ENCODE measurements at places on chromosomes 16 and 17.
A peak's percentile ranks its signal among the peaks of the same experiment; 100 is the strongest.

DNA sequence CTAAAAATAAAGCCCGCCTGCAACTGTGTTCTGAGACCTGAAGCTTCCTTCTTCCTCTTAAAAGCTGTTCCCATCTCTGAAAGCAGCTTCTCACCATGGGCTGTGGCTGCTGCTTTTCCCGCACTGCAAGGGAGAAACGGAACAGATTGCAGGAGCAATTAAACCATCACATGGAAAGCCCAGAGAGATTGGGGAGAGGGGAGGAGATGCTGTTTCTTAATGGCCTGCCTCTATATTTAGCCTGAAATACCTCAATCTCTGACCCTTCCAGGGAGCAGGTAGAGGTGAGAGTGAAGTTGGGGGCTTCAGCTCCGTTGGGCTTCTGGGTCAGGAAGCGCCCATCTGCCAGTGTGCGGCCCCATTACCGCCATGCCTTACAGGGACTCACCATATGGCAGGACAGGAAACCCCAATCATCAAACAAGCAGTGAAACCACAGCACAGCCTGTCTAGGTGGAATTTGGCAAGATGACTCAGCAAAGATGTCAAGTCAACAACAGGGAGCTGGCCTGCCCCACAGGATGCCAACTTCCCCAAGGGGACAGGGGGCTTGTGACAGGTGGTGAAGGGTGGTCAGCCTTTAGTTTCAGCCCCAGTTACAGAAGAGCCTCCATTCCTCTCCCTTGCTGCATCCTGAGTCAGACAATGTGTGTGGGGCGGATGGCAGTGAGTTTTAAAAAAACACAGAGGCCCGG lies 286.6 kb upstream of the CCL2 start:
- DNase-seq: no peak

DNA sequence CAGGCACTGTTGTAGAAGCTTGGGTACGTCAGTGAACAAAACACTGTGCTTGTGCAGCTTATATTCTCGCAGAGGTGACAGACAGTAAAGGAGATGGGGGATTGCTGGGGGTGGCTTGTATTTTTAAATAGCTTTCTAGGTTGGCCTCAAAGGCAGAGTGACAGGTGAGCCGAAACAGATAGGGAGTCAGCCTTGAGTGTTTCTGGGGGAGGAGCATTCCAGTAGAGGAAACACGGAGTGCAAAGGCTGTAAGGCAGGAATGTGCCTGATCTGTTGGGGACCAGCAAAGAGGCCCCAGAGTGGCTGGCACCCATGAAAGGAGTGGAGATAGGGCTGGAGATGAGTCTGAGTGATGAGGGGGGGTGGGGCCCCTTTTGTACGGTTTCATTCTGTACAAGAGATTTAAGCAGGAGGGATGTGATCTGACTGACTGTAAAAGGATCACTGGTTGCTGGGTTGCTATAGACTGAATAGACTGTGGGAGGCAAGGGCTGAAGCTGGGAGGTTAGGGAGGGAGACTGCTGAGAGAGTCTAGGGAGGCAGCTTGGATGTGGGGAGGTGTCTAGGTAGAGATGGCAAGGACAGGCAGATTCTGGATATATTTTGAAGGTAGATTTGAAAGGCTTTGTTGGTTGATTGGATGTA lies 15.2 kb downstream of the NUP93 start:
- no peak for DNase-seq

DNA sequence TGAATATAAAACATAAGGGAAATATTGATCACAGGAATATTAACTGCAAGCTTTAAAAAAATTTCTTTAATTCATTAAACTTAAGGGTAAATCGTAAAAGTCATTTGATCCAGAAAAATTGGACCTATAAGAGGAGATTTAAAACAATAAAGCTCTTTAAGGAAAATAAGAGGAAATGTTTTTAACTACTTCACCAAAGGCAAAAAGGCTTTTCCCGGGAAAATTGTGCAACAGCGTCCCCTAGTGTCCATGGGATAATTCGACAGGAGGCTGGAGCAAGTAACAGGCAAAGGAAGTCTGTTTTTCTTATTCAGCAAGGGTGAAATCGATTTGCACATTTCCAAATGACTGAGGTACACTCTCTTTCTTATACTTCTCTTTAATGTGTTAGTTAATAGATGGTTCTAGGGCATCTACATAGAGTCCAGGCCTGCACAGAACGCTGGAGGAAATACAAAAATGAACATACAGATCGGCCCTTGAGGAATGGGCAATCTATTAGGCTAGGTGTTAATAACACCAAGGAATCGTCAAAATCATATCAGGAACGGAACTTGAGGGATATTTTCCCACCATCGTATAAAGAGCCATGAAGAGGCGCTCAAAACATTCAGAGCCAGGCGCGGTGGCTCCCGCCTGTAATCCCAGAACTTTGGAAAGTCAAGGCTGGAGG lies 61.4 kb downstream of the ZNF18 start:
- DNase-seq: peak; percentile 5

DNA sequence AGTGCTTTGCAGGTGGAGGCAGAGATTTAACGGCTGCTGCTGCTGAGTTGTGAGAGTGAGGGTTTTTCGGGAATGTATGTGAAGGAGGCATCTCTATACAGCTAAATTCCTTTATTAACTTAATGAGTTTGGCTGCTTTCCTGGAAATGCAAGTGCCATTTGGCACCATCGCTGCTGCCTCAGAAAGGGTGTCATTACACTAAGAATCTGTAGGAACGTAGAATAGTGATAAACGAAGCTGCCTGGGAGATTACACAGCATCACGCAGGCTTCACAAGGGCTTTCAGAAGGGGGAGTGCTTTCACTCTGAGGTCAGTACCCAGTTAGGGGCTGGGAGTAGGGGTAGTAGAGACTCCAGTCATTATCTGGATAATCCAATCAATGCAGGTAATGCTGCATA lies 14.1 kb upstream of the NLRP1 start:
- DNase-seq: no peak

DNA sequence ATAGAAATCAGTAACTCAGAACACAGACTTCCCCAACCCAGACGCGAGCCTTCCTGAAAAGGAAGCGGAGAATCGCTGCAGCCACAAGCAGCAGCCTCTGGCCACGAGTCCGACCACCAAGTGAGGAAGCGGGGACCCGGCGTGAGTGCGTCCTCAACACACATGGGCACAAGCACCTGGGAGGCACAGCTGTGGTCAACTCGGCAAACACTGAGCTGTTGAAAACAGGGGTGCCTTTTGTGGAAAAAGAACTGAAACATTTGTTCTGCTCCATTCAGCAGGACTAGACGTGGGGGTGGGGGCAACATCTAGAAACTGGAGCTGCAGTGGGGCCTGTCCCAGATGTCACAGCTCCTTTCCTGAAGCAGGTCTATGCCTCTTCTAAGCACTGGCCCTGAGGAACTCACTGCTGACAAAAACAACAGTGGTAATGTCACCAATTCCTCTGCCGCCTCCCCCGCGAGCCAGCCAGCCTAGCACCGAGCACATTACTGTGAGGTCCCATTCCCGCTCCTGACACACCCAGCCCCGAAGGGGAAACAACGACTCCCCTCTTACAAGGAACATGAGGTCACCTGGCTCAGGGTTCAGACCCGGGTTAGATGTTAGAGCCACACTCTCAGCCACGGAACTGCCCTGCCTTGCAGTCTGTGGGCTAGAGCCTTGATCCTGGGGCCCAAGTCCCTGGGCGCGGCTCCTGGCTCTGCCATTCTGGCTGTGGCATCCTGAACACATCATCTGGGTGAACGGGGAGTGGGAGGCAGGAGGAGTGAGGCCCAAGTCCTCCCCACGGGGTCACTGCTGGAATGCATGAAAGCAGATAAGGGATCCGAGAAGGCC lies 29.0 kb downstream of the KDM8 start:
- no peak for DNase-seq

DNA sequence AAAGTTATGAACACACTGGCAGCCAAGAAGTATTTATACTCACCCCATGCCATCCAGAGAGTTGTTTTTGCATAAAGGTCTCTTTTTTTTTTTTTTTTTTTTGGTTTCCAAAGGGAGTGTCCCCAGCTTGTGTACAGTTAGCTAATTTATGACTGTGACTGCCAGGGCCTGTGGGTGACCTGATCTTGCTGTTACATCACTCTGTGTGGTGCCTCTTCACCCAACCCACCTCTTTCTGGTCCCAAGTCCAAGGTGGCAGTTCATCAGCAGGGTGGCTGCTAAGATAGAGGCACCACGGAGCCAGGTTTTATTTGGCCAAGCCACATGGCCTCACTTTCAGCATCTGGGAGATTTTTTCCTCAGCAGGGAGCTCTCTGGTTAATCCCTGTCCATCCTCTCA lies at the start of gene NOS2:
Gene NOS2, minus strand, starts transcription at position 8 of the 400 bp plus-strand sequence. CDS start 1,720 bp downstream, outside the sequence.
- DNase-seq: no peak

DNA sequence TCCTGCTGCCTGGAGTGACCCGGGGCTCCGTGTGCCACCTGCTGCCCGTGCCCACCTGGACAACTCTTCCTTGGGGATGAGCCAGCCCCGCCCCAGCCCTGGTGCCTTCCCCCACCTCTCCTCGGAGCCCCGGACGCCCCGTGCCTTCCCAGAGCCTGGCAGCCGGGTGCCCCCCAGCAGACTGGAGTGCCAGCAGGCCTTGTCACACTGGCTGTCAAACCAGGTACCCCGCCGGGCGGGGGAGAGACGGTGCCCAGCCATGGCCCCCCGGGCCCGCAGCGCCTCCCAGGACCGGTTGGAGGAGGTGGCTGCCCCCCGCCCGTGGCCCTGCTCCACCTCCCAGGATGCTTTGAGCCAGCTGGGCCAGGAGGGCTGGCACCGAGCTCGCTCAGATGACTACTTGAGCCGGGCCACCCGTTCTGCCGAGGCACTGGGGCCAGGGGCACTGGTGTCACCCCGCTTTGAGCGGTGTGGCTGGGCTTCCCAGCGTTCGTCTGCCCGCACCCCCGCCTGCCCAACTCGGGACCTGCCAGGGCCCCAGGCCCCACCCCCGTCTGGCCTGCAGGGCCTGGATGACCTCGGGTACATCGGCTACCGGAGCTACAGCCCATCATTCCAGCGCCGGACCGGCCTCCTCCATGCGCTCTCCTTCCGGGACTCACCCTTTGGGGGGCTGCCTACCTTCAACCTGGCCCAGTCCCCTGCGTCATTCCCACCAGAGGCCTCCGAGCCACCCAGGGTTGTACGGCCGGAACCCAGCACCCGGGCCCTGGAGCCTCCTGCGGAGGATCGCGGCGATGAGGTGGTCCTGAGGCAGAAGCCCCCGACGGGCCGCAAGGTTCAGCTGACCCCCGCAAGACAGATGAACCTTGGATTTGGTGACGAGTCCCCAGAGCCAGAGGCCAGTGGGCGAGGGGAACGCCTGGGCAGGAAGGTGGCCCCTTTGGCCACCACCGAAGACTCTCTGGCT lies 38.4 kb downstream of the ARHGAP23 start:
- no peak for DNase-seq

- DNase-seq: no peak
Measured at GRCh38 chr17:37614391-37614790, 5.2 kb upstream of the SYNRG start.

DNA sequence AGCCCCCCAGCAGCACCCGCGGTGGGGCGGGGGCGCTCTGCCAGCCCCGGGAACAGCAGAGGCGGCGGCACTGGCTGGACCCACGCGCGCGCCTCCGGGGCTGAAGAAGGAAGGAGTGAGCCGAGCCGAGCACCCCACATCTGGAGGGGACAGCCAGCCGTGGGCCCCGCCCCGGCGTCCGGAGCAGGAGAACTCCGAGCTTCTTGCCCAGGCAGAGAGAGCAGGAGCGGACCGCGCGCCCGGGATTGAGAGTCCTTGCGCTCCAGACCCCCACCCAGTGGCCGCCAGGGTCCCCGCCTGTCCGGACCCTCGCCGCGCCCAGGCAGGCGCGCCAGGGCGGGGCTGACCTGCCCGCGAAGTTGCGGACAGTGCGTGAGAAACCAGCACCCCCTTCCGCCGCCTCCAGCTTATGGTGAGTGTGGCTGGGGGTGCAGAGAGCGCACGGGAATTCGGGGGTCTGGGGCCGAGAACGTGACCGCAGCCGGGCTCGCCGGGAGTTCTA lies 921.9 kb upstream of the EEF2KMT start:
- DNase-seq: no peak

DNA sequence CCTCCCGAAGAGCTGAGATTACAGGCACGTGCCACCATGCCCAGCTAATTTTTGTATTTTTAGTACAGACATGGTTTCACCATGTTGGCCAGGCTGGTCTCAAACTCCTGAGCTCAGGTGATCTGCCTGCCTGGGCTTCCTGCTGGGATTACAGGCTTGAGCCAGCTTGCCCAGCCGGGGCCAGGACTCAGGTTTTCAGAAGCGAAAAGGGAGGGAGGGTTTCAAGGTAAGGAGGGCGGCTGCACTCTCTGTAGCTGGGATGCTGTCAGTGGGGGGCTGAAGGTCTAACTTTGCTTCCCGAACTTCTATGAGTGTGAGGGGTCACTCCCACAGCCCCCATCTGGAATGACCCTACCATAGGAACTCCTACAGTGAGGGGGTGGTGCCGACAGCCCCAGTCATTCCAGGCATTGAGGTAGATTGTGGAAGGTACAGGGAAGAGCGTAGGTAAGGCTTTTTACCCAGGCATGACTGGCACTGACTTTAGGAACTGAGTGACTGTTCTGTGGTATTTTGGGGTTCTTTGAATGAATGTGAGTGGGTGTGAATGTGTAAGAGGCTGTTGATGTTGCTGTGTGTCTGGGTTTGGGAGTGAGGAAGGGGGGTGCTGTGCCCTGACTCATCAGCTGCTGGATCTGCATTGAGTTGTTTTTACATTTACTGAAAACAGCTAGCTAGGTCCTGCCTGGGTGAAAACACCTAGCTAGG lies 3.8 kb upstream of the C1QL1 start:
- DNase-seq: no peak

DNA sequence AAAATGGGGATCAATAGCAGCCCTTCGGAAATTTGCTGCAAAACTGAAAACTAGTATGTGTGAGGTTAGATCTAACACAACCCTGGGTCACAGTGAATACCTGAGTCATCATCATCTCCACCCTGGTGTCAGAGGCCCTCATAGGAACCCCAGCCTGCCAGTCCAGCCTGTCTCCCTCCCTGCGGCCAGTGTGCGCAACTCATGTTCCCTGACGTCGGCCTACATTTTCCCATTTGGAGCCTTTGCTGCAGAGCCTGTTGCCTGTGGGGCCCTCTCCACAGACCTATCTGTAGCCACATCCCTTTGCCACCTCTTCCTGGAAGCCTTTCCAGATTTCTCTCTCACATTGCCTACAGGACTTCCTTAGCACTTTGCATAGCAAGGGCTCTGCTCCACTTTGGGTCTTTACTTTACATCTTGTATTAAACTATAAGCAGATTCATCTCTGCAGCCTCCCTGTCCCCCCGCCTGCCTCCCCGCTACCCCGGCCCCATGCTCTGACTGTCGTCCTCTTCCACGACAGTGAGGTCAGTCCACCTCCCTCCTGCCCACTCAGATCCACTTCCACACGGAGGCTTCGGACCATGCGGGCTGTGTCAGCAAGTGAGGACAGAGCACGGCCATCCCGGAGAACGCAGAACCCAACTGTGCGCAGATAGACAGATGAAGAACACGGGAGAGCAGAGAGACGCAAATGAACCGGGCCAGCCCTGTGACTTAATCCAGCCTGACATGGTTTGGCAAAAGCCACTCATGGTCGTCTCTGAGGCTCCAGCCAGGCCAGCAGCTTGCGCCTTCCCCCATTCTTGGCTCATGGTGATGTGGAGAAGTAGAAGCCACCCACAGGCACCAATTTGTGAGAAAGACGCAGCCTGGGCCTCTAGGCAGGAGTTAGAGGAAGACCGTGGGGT lies 31.0 kb downstream of the NGFR start:
- no peak for DNase-seq

GRCh38 chr17:35774499-35774898 lies 13.8 kb downstream of the C17orf50 start:
- no peak for DNase-seq

GRCh38 chr16:166375-167121 lies 770 bp downstream of the HBM start:
- no peak for DNase-seq

- no peak for DNase-seq
Measured at GRCh38 chr16:14334366-14335080, 263.4 kb downstream of the MRTFB start.

GRCh38 chr16:88417684-88418476 lies 35.1 kb downstream of the ZNF469 start:
- no peak for DNase-seq

All from SW 1271 (cell line).